ENCODE measurements at places on chromosomes 2 and 18.
A peak's percentile ranks its signal among the peaks of the same experiment; 100 is the strongest.

GRCh38 chr18:21443776-21444464 is 156.6 kb downstream of the ESCO1 start:
- no peak for DNase-seq

GRCh38 chr18:48800876-48801727 is 149.7 kb downstream of the SMAD7 start:
- peak; percentile 37 for DNase-seq

GRCh38 chr2:63856303-63856603 is 14.6 kb downstream of the UGP2 start:
- DNase-seq = no peak

GRCh38 chr2:207153266-207153975 is 12.3 kb downstream of the KLF7 start:
- no peak for DNase-seq

GRCh38 chr2:120887741-120888231 is 152.1 kb downstream of the GLI2 start:
- no peak for DNase-seq

DNA sequence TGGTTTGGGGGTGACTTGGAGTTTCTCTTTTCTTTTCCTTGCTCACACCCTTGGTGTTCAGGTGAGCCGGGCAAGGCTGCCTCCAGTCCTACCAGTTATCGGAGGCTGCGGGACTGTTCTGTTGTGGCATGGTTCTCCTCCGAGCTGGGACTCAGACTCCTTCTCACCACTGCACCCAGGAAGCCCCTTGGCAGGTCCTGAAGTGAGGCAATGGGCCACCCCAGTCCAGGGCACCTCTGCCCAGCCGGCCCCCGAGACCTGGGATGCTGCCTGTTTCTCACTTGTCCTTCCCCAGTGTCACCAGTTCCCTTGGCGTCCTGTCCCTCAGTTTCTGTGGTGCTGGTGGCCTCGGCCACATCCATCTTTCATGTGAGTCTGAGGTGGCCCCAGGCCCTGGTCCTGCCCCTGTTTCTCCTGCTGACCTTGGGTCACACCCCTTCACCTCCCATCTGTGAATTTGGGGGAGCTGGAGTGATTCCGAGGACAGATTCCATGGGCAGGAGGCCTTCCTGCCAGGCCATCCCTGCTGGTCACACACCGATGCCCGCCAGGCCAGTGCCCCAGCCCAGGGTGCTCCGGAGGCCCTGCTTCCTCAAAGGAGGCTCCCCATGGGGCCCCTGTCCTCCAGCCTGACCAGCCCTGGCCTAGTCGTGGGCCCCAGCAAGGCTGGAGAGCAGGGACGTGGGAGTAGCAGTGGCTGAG is 6.6 kb upstream of the KLHL30 start:
- DNase-seq = no peak

- DNase-seq = no peak
Measured at GRCh38 chr18:27595113-27595838, 410.2 kb upstream of the CHST9 start.

DNA sequence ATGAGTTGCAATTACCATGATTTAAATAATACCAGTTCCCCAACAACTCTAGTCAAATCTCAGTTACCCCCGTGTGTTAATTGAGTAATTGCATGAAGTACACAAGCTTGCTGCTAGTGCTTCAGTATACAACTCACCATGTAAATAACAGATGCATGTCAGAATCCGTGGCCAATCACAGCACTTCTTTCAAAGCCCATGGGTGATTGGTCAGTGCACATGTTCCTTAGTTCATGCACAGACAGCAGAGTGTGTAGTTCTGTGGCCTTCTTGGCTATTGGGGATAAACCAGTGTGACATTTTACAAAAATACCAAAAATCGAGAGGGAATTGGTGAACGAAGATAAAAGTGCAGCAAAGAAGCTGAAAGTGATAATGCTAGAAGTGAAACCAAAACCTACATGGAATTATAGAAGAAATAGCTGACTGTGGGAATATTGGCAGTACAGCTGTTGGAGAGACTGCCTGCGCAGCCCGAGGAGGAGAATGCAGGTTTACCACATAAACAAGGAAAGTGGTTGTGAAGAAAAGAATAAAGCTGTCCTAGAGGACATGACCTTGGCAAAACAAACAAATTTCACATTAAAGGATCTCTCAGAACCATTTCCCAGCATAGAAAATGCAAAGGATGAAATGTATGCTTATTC is 59.4 kb downstream of the NEDD4L start:
- DNase-seq = peak; percentile 8

DNA sequence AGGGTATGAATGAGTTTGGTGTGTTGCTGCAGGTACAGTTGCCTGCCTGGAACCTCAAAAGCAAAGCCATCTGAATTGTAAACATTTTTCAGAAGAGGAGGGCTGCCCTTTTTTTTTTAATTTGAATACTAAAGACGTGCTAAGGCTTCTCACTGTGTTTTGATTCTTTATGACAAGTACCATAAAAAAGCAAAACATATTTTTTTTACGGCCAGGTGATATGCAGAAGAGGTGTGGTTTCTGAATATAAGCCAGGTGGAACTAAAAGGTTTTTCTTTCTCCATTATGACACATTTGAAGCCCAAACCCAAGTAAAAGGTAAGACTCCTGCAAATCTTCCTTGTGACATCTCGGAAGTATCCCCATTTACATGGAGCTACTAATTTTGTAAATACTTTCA is 246.3 kb downstream of the IRS1 start:
- DNase-seq = no peak

GRCh38 chr2:220847589-220847988 is 724.5 kb downstream of the EPHA4 start:
- peak; percentile 49 for DNase-seq
